Posterior vena cava (tissue), 2 donors: ENCODE measurements at places on chromosomes 4 and X.
A peak's percentile ranks its signal among the peaks of the same experiment; 100 is the strongest.

DNA sequence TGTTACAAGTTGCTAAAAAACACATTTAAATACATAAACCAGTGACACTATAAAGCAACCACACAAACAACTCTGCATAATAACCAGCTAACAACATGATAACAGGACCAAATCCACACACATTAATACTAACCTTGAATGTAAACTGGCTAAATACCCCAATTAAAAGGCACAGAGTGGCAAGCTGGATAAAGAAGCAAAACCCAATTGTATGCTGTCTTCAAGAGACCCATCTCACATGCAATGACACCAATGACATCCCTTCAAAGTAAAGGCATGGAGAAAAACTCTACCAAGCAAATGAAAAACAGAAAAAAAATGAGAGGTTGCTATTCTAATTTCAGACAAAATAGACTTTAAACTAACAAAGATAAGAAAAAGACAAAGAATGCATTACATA, 34.4 kb upstream of the USP46 start:
- DNase-seq, result no peak

GRCh38 chrX:45749375-45749774, 548.7 kb upstream of the DIPK2B start:
- DNase-seq, result no peak

DNA sequence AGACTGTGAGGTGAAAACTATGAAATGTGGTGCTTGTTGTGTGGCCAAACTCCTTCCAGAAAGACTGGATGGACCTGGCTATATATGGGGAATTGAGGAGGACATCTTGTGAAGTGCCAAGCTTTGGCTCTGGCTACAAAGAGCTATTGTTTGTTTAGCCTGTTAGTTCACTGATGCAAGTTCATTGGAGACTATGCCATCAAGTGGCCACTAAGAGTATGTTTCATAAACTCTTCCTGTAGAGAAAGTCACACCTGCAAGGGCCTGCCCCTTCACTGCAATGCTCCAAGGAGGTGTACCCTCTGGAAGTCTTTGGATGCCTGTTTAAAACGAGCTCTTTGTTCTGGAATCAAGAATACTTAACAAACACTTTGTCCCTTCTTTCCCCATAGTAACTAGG, 382.0 kb downstream of the GABRG1 start:
- no peak for DNase-seq

DNA sequence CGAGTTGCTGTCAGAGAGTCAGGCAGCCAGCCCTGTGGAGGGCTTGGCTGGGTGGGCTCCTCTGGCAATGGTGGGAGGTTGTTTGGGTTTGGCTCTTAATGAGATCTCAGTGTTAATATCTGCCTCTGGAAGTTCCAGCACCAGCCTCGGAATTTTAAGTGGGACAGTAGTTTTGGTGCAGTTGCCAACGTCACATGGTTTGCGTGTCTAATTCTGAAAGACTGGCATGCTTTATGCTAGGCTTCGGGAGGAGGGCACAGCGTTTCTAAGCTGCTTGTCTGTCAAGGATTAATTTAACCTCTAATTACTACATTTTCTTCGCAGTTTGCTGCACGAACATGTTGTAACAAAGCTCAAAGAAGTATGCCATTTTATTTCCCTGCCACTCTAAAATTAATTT, 9.2 kb downstream of the MAMLD1 start:
- no peak for DNase-seq

DNA sequence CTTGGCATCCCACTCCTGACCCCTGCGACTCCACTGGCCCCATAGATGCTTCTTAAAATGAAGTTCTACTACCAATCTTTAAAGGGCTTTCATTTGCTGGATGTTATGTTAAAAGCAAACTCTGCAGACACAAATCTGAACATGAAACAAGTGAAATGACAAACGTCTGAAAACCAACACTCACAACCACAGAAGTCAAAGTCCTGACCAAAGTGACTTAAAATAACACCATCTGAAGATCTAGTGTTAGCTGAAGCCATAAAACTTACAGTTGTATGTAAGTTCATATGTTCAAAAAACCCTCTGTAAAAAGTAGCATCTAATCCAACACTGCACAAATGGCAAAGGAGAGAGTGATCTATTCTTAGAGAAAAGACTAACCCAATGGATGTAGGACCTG, 178.7 kb downstream of the SH3KBP1 start:
- DNase-seq, result no peak

GRCh38 chr4:107380836-107381438, 339.1 kb downstream of the PAPSS1 start:
- peak; percentile 72 for DNase-seq

DNA sequence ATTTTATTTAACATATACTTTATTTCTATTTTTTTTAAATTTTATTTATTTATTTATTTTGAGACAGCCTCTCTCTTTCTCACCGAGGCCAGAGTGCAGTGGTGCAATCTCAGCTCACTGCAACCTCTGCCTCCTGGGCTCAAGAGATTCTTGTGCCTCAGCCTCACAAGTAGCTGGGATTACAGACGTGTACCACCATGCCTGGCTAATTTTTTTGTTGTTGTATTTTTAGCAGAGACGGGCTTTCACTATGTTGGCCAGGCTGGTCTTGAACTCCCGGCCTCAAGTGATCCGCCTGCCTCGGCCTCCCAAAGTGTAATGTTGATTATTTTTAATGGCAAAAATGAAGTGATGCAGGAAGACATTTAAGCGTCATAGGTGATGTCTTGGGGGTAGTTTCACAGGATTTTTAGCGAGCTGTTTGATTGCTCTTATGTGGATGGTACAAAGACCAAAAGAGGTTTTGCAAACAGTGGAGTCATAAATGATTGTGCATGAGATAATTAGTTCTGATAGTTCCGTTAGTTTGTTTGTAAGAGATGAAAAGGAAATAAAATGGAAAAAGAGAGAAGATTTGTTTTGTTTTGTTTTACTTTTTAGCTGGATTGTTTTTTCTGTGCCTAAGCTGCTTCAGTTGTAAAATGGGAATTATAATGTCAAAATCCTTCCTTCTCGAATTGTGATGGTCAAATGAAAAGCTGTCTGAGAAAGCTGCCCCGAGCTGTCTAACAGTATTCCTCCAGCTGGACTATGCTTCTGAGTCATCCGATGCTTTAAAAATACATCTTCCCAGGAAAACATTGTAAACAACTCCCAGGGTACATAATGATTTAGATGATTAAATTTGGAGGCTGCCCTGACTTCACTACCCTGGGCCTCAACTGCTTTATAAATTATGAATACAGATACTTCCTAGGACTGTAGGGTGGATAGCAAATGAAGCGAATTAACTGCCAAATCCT, 14.7 kb downstream of the RHOH start:
- DNase-seq, result no peak
